Lower leg skin (tissue), 4 donors: ENCODE measurements at places on chromosomes 6 and 20.

GRCh38 chr6:16688436-16688835 is 72.8 kb downstream of the ATXN1 start:
- DNase-seq: no peak

GRCh38 chr6:168130168-168130696 is 51.2 kb upstream of the FRMD1 start:
- DNase-seq: peak; percentile 79

DNA sequence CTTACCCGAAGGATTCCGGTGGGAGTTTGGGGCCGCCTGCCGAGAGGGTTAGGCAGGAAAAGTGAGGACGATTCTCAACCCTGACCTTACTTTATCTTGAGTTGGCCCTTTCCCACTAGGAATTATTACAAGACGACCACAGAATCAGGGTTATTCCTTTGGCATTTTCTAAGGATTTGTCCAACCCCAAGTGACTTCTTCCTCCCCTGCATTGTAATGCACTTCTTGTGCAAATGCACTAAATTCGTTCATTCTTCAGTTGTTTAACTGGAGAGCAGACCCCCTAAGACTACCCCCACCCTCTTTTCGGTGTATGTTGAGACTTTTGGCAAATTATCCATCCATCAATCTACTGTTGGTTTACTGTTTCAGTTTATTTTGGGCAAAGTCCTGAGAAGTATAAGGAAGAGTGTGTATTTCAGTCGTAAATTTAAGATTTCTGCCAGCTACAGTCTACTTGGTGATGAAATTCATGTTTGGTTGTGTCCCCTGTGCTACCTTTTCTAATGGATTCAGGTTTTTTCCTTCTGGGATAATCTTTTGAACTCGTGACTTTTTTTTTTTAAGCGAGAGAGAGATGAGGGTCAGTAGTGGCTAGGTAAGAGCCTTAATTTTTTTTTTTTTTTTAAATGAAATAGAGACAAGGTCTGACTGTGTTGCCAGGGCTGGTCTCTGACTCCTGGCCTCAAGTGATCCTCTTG is 611 bp upstream of the TMEM217 start:
- DNase-seq: no peak

DNA sequence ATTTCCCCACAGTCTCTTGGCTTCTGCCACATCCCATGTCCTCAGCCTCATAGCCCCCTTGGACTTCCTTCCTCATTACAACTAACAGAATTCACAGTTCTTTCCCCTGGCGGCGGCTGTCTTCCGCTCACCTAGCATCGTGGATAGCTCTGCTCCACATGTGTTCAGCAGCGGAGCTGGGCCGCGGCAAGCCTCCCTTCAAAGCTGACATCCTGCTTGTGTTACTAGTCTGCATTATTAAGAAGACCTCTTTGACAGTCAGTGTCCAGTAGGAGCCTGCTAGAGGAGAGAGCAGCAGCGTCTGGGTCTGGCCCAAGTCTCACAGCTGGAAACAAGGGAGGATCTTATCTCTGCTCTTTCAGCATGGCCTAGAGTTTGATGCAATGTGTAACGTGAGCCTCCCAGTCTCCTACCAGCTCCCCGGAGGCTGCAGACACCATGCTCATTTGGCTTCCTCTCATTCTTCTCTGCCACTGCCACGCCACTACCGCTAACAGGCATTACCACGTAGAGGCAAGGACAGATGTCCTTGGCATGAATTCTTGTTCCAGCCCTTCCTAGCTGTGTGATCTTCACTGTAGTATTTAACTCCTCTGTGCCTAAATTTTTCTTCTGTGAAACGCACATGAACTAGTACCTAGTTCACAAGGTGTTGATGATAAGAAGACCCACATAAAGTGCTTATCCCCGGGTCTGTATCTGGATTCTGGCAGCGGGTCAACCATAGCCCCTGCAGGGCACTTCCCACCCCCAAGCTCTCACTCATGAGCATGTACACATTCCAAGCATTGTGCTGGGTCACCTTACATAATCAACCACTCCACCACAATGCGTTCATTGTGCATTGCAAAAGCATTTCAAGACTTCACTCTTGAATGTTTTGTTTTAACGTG is 107.1 kb upstream of the BACH2 start:
- DNase-seq: no peak

GRCh38 chr6:9398767-9399373 is 963.5 kb upstream of the SLC35B3 start:
- DNase-seq: no peak

- DNase-seq: no peak
Observed at GRCh38 chr6:150967910-150968309, 102.4 kb downstream of the MTHFD1L start.

DNA sequence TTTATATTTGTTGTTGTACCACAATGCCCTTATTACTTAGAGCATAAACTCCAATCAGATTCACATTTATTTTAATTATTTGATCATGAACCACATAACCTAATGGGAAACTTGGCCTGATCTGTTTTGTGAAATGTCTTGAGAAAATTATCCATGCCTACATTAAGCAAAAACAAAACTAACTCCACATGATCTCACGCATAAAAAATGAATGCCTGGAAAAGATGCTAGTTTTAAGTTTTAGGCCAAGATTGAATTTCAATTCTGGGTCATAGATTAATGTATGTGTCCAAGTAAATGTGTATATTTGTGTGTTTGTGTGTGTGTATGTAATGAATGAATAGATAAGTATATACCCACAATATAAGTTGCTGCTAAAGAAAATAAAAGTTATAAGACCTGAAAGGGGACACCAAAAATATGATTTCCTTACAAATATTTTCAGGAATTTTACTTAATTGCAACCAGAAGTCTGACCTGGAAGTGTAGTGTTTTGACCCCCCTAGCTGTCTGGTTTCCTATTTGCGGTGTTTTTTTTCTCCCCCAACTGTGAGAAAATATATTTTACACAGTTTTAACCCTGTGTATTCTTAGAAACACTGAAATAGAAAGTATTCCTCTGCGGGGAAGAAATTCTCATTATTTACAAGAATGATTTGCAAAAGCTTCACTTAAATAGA is 97.2 kb downstream of the JAG1 start:
- DNase-seq: no peak

- DNase-seq: no peak
Observed at GRCh38 chr6:90109141-90109540, 187.5 kb downstream of the BACH2 start.

DNA sequence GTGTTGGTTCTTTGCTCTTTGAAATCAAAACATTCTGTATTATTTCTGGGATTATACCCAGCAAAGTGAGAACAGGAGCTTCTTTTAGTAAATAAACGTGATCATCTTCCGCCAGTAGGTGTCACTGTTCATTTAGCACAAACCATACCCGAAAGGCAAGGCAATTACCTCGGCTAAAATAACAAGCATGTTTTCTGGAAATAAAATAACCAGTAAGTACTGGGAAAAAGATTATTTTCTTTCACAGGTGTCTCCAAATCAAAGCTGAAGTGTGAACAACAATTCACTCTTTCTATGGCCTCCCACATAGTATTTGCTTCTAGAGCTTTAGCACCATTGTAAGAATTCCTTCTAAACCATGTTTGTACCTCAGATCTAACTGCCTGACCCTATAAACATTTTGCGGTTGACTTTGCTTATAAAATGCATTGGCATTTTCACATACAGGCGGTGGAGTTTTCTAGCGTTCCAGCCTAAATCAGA is 144.6 kb upstream of the AGPAT4 start:
- DNase-seq: no peak

DNA sequence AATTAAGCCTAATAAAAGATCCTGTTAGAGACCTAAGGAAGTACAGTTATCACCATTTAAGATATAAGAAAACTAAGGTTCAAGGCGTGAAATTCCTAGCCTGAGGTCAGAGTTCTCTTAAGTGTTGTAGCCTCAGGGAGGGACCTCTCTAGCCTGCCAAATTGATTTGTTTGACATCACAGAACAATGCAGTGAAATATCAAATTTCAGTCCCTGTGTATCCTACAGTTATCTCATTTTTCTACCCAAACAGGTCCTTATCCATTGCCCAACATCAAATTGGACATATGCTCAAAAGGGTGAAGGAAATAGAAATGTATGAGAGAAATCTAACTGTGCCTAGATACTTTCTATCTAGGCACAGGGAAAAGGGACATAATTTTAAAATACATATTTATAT is 63.0 kb downstream of the NCOA7 start:
- no peak for DNase-seq
